ENCODE measurements at places on chromosomes 2 and 18. TPM values are rescaled to one million over a fixed set of nuclear protein-coding genes. Genes with fewer than 3 reads are reported as not detected.

Gene LCLAT1
- total RNA-seq, result 22.6 TPM

Gene CCDC178
- not detected for total RNA-seq

Gene ADAM23
- 9.3 TPM for total RNA-seq

Gene IL1R1
- total RNA-seq, result 0.21 TPM

Gene FEV
- total RNA-seq, result not detected

Gene GKN2
- not detected for total RNA-seq
